ENCODE measurements at places on chromosomes 5 and 9.

GRCh38 chr5:9343146-9343850, 202.6 kb downstream of the SEMA5A start:
- no peak for DNase-seq

- no peak for DNase-seq
Observed at GRCh38 chr9:127498298-127498697, 47.0 kb downstream of the LRSAM1 start.

GRCh38 chr9:125568621-125569020, 138.4 kb downstream of the MAPKAP1 start:
- DNase-seq = no peak

DNA sequence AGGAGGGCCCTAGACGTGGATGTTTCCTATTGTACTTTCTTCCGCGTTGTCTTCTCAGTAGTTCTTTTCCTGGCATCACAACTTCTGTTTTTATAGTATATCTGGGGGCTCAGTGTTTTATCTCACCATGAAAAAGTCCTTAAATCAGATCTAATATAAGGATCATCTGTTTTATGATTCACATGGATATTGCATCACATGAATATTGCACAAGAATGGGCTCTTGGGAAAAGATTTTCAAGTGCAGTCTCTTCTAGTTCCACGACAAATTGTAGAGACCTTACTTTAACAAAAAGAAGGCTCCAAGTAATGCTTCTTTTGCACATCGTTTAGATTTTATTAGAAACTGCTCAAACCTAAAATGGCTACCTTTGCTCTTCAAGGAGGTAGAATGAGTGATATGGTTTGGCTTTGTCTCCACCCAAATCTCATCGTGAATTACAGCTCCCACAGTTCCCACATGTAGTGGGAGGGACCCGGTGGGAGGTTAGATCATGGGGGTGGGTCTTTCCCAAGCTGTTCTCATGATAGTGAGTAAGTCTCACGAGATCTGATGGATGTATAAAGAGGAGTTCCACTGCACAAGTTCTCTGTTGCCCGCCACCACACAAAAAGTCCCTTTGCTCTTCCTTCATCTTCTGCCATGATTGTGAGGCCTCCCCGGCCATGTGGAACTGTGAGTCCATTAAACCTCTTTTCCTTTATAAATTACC, 53.7 kb upstream of the FAM120A start:
- peak; percentile 96 for DNase-seq

- peak; percentile 67 for DNase-seq
Observed at GRCh38 chr5:14108170-14108996, 34.8 kb upstream of the TRIO start.

DNA sequence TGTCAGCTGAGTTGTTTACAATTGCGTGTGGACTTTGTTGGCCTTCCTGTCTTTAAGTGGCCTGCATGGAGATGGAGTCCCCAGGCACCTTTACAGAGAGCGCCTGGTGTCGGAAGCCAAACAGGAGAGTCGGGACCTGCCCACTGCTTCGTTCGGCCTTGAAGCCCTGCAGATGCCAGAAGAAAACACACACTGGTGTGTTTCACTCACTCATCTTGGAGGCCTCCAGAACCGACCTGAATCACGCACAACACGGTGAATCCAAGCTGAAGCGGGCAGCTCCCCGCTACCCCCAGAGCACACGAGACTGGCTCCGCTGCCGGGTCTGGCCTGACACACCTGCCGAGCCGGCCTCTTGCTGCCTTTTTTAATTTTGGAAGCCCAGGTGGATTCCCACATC, 419.4 kb upstream of the IRX4 start:
- no peak for DNase-seq

DNA sequence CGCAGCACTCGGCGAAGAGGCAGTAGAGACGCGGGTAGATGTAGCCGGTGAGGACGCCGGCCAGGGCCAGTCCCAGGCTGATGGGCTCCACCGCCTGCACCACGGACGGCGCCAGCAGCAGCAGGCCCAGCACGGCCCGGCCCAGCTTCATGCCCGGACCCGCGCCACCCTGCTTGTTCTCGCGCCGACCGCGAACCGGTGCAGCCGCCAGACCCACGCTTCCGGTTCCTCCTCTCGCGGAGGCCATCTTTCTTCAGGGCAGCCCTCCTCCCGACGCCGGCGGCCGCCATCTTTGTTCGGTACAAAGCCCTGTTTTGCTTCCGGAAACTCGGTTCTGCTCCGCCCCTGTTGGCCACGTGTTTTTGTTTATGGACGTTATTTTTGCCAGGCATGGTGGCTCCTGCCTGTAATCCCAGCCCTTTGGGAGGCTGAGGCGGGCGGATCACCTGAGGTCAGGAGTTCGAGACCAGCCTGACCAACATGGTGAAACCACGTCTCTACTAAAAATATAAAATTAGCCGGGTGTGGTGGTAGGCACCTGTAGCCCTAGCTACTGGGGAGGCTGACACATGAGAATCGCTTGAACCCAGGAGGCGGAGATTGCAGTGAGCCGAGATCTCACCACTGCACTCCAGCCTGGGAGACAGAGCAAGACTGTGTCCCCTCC, at the start of gene TOR1A:
Gene TOR1A (minus strand): TSS at position 202 of the 667 bp plus-strand sequence. CDS start 51 bp downstream, at position 151.
- peak; percentile 94 for DNase-seq

GRCh38 chr5:2381861-2382260, 369.6 kb downstream of the IRX2 start:
- DNase-seq = no peak

DNA sequence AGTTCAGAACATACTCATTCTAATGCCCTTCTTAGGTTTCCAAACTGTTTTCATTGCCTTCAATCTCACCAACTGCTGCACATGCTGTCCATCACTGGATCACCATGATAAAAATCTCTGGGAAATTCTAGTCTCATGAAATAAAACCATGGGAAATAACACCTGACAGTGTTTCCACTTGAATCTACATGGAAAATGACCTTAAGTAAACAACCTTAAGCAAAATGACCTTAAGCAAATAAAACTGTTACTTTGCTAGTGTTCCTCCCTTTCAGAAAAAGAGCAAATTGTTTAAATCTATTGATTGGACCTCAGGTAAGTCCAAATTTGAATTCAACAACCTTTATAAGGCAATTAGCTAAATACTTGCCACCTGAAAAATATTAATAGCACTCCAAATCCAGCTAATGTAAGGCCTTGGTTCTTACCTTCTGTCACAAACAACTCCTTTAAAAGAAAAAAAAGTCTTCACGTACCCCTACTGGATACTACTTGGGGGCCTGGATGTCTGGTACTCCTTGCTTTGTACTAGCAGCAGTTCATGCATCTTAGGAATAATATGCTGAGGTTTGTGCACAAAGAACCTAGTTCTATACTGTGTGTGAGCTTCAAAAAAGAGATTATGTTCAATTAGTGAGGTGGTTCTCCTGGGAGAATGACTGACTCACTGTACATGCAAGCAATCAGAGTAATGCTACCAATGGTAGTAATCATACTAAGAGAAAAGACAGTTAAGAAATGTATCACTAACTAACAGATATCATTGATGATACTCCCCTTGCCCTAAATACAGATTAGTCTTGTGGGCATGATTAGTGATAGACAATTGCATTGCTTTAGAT, 630.4 kb downstream of the PSAT1 start:
- no peak for DNase-seq

- no peak for DNase-seq
Observed at GRCh38 chr5:109468288-109468676, 58.5 kb upstream of the PJA2 start.

GRCh38 chr5:117881426-117882230, 1106.7 kb downstream of the DTWD2 start:
- DNase-seq = no peak

- no peak for DNase-seq
Observed at GRCh38 chr9:124520206-124520596, 13.0 kb upstream of the NR5A1 start.

DNA sequence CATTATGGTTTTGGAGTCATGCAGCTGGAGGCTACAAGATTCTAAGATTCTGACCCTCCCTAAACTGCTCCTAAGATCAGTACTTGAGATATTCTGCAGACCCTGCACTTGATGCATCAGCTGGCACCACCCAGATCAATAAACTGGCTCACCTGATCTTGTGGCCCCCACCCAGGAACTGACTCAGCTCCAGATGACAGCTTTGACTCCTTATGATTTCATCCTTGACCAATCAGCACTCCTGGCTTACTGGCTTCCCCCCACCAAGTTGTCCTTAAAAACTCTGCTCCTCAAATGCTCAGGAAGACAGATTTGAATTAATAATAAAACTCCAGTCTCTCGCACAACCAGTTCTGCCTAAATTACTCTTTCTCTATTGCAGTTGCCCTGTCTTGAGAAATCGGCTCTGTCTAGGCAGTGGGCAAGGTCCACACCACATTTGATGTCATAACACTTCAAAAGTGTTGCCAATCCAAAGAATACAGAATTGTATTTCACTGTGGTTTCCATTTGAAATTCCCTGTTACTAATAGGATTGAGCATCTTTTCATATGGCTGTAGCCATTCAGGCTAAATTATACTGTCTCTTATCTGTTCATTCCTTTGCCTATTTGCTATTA, 14.8 kb upstream of the SLC30A5 start:
- peak; percentile 80 for DNase-seq
